ENCODE measurements at places on chromosomes 11 and 22. TPM values are rescaled to one million over a fixed set of nuclear protein-coding genes. Genes with fewer than 3 reads are reported as not detected.

The KDM4E gene
- not detected for total RNA-seq

The ADORA2A gene
- total RNA-seq: 0.92 TPM

The LRRC56 gene
- 0.17 TPM for total RNA-seq

The LYVE1 gene
- total RNA-seq: not detected

The PRDM11 gene
- 3.8 TPM for total RNA-seq

The BSCL2 gene
- 80.1 TPM for total RNA-seq

The SLC37A2 gene
- 8.8 TPM for total RNA-seq

The LDHAL6A gene
- not detected for total RNA-seq

The SYTL2 gene
- total RNA-seq: 84.4 TPM

The RRP7A gene
- 36.9 TPM for total RNA-seq

The PLAAT2 gene
- total RNA-seq: not detected

The SIPA1 gene
- total RNA-seq: 32.3 TPM

The KCNK7 gene
- 0.11 TPM for total RNA-seq

The ART5 gene
- 0.11 TPM for total RNA-seq

The NUDT8 gene
- 7.5 TPM for total RNA-seq

The OR8G1 gene
- total RNA-seq: not detected

The HSCB gene
- 23.9 TPM for total RNA-seq

The HORMAD2 gene
- total RNA-seq: not detected

The TTC36 gene
- total RNA-seq: 0.86 TPM

The LMNTD2 gene
- 1.3 TPM for total RNA-seq

The MOV10L1 gene
- 0.23 TPM for total RNA-seq

The GLYAT gene
- not detected for total RNA-seq

The DMC1 gene
- 20.8 TPM for total RNA-seq

The ATP6V1E1 gene
- 170 TPM for total RNA-seq

The OR5P2 gene
- not detected for total RNA-seq
